ENCODE measurements at places on chromosomes 3 and 15.

DNA sequence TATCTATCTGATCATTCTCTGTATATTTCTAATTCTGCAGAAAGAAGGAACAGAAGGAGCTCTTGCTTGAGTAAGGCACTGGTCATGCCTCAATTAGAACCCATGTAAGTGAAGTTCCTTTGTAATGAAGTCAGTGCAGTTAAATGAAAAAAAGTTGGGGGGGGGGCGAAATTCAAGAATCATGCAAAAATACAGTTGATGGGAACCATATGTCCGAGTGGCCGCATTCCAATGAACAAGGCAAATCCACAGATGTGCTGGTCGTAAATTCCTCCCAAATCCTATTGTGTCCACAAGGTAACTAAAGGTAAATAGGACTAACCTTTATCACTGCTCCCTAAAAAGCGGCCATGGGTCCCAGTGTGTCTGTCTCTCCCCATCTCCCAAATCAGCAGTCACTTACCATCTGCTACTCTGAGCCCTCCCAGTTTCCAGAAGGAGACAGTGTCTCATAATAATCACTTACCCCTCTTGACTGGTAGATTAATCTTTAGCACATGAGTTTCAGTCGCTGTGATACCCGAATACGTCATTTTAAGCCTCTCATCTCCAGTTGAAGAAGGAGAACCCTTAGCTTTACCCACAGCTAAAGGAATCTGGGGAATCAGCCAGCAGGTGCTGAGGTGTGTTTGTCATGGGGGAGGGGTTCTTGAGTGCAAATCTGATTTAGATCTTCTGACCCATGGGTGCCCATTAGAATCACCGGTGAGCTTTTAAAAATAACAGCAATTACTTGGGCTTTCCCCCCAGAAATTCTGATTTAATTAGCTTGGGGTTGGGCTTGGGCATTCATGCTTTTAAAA lies 56.3 kb upstream of the EPHB3 start:
- DNase-seq, result peak; percentile 8

GRCh38 chr3:40895109-40895508 lies 304.2 kb upstream of the CTNNB1 start:
- DNase-seq, result no peak

- DNase-seq, result no peak
Measured at GRCh38 chr3:178833695-178834094, 237.9 kb downstream of the ZMAT3 start.

DNA sequence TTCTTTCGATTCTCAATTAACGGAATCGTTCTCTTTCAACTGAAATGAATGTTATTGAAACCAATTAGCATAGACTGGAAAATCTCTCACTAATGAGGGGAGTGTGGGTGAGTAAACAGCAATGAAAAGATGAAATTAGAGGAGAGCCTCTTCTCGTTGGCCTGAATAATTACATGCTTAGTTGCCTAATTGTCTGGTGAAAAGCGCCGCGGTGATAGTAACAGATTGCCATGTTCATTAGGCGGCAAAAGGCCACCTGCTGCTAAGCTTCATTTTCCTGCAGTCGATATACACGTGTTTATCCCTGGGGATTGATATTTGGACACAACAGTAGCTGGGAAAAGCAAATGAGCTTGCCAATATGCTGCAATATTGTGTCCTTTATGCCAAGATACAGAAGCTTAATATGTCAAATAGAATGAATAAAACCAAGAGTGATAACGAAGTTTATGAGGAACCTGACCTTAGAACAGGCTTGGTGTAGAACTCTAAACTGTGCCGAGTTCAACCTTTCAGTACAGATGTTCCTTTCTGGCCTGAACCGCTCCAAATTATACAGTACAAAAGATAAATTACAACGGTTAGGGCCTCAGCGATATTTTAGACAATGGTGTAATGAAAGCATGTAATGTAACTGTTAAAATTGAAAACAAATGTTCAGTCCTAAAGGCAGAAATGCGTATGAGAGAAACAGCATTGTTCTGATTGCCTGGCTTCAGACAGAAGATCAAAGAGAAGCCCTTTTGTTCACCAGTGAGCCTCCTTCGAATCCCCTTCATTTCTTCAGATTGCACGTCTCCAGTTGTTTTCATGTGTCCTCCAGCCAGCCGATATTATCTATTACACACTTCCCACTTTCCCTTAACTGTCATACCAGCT lies 185.2 kb downstream of the SHOX2 start:
- DNase-seq, result no peak

- DNase-seq, result no peak
Measured at GRCh38 chr3:155231792-155232191, 61.7 kb downstream of the STRIT1 start.

- DNase-seq, result no peak
Measured at GRCh38 chr3:136414476-136414875, 164.3 kb downstream of the PCCB start.
